Stimulated activated CD8-positive, alpha-beta memory T cell treated with anti-CD3 and anti-CD28 coated beads, Interleukin-4, amount 100 ng/mL, for 4 hours (primary cell): ENCODE measurements at places on chromosomes 1 and 21.

GRCh38 chr1:25581764-25582163 lies 34.8 kb upstream of the MAN1C1 start:
- DNase-seq: no peak

GRCh38 chr1:171252482-171252881 lies 4.2 kb downstream of the FMO1 start:
- DNase-seq: no peak

- DNase-seq: no peak
Measured at GRCh38 chr21:16569679-16570078, 839.9 kb downstream of the USP25 start.

DNA sequence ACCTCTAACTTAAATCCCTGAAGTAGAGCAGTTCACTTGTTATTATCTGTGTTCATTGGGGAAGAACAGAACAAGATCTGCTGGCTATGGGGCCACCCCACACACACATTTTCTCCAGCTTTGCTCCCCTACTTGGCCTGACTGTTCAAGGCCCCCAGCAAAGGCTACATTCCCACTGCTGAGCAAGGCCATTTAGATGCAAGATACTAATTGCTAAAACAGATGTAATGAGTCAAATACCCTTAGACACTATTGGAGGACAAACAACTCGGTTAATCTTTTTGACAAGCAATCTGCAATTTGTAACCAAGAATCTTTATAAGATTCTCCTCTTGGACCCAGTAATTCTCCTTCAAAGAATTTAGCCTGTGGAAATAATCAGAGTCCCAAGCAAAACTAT lies 67.7 kb downstream of the NAV1 start:
- DNase-seq: no peak

DNA sequence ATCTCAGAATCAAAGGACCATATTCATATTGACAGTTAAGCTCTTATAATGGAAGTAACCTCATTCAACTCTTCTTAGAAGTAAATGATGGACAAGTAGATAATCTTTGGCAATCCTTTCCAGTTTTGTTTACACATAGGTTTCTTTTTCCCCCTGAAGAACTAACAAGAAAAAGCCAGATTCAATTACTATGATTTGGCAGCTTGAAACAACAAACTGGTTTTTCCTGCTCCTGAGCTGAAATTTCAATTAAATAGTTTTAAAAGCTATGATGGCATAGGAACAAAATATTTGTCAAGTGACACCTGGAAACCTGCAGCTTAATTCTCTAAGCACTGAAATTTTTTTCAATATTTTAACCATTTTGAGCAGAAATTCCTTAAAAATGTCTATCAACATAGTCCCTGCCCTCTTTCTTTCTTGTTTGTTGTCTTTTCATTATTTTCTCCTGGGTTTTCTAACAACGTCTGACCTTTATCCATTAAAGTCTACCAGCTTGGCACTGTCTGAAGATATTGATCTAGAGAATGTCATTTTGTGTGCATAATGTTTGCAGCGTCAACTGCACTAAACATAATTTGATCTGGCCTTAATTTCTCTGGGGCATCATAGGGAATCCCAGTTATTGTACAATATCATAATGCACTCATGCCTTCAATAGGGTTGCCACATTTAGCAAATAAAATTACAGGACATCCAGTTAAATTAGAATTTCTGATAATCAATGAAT lies 4.0 kb upstream of the SLC35A3 start:
- no peak for DNase-seq

GRCh38 chr1:210684466-210685294 lies 356.0 kb downstream of the HHAT start:
- DNase-seq: no peak

DNA sequence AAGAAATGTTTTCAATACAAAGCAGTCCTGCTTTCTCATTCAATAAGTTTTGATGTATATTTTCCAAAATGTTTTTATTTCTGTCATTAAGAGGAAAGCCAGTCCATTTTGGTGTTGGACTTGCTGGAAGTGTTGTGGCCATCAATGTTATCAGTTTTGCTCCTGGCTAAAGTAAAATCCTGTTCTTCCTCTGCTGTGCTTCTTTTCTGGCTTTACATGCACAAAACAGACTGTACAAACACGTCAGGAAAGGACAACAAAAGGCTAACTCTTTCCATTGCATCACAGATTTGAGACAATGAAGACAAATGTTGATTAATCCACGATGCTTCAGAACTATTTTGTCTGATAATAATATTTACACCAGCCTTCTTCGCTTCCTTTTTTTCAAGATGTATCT lies 735.4 kb downstream of the LTN1 start:
- no peak for DNase-seq

GRCh38 chr1:10379101-10379620 lies 19.7 kb upstream of the PGD start:
- no peak for DNase-seq

DNA sequence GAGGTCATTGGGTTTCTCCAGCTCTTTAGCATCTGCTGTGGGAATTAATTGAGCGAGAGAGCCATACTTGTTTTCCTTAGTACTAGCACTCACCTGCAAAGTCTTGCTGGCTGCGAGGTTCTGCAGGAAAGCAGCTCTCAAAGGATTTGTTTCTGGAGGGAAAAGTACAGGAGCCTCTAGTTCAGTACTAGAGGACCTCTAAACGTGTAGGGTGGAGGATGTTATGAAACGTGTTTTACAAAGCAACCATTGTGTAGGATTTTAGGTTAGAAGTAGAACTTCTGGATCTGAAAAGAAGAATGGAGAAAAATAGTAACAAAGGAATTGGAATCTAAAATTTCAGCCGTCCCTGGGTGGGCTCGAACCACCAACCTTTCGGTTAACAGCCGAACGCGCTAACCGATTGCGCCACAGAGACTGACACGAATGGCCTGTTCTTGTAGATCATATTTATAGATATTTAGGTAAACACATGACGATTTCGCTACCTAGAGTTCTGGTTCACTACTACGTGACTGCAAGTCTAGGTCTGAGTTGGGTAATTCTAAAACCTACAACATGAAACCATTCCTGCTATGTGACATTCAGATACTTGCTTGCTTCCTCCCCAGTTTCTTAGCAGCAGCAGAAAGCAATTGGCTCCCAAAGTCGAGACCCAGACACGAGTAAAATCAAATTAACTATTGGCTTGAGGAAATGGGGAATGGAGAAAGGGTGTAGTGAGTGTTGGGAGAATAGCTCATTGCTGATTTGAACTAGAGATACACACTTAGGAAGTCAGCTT lies 60.2 kb upstream of the CFAP126 start:
- DNase-seq: no peak

DNA sequence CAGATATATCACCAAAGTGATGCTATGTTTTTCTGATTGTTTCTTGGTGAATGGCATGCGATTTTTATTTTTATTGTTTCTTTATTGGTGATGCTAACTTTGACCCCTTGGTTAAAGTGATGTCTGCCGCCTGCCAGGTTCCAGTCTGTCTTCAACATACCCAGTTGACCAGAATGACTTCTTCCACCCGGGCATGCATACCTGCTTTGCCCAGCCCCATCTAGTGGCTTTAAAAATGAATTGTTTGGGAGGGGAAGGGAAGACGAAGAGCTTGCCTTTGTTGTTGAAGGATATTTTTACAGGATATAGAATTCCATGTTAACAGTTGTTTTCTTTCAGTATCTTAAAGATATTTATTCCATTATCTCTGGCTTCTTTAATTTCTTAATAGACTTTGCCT lies 65.1 kb downstream of the ATG4C start:
- no peak for DNase-seq

DNA sequence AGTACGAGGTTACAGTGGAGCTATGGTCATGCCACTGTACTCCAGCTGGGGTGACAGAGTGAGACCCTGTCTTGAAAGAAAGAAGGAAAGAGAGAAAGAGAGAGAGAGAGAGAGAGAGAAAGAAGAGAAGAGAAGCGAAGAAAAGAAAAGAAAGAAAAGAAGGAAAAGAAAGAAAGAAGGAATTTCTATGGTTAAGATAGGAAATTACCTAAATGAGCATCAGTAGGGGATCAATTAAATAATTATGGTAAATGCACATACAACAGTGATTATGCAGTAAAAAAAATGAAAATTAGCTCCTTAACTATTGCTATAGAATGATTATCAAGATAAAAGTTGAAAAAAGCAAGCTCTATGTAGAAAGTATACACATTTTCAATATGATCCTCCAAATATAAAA lies 59.8 kb downstream of the COLGALT2 start:
- no peak for DNase-seq

DNA sequence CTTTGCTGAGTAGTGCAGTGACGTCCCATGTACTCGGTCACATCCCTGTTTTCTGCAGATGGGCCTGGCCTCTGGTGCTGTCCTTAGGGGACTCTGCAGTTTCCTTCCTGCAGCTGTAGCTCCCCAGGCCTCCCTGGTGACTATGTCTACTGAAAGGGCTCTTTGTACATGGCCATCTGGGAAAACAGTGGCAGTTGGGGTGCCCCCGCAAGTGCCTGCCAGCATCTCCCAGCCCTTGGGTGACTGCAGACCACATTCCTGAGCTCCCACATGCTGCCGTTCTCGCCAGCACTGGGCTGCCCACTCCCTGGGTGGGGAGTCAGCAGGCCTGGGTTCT lies 37.5 kb upstream of the KCNA10 start:
- DNase-seq: no peak

- DNase-seq: no peak
Measured at GRCh38 chr1:155657463-155657862, 31.1 kb downstream of the YY1AP1 start.

DNA sequence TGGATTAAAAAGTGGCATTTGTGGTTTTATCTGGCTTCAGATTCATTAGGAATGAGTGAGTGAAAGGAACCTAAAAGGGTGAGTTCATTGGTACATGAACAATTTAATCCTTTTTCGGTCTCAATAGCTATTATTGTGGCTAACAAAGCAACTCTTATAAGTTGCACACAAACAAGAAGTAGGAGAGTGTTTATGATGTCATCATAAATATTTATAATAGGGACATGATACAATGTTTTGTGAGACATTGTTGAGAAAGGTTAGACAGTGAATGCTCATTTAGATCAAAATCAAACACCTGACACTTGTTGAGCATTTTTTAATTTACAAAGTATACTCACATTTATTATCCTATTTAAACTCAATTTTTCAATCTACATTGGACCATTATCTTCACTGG lies 363.4 kb downstream of the PDE4B start:
- no peak for DNase-seq

- no peak for DNase-seq
Measured at GRCh38 chr1:19096036-19096833, 113.8 kb downstream of the UBR4 start.

DNA sequence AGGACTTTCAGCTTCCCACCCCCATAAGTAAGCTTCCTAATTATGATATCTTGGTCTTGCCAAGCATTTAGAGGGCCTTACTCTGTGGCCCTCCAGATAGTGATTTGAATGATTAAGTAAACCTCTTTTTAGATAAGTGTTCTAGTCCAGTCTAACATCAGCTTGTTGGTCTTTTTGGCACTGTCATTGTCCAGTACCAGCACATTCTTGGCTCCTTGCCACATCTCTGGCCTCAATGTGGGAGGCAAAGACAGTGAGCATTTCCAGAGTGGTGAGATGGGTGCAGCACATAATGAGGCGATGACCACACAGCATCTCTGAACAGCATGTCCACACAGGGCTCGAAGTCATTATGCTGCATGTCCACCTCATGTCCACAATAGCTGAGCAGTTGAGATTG lies 6.1 kb downstream of the CAPZA1 start:
- no peak for DNase-seq

- no peak for DNase-seq
Measured at GRCh38 chr1:231000639-231001038, 21.7 kb downstream of the ARV1 start.
